ENCODE measurements at places on chromosomes 11 and 22.

- DNase-seq = no peak
Observed at GRCh38 chr11:118443590-118444218, 7.4 kb downstream of the KMT2A start.

DNA sequence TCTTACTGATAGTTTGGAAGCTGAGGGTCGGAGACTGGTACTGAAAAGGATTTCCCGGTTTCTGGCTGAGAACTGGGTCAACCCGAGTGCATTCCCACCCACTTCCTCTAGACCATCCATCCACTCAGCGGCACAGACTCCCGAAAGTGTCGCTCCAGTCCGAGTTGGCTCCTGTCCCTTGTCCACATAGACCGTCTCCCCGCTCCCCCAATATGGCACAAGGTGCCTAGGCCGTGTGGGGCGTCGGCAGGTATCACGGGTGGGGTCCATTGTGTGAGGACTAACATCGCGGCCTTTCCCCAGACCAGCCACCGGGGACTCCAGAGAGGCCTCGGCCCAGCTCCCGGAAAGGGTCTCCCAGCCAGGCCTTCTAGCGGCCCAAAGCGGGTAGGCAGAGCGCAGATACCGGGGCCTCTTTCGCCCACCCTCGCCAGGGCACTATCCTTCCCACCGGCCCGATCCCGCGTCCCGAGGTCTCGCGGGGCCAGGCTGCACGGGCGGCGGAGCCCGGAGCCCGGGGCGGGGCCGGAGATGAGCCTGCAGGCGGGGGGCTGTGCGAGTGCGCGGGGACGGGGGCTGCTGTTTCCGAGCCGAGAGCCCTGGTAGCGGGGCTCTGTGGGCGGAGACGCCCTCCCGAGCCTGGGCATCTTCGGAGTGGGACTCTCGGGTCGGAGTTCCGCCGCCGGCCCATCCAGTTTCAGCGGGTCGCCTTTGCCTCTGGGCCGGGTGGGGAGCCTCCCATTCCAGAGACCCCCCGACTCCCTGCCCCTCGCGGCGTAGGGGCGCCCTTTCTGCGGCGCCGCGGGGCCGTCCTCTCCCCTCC lies 21.1 kb downstream of the SERPINH1 start:
- DNase-seq = no peak

DNA sequence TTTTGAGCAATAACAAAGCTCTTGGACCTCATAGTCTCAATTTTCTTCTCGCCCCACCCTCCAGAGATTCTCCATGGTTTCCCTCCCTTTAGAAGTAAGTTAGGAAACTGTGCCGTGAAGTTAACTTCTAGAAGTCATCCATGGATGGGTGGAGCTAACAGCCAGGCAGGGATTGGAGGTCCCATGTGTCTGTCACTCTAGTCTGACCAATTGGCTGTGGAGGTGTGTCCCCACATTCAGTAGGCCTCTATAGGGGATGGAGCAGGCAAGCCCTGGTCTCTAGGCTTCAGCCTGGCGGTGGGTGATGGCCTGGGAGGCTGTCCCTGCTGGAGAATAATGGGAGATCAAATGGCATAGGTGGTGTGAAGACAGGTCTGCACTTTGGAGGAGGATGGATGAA lies 50.7 kb downstream of the TP53I11 start:
- peak; percentile 39 for DNase-seq

DNA sequence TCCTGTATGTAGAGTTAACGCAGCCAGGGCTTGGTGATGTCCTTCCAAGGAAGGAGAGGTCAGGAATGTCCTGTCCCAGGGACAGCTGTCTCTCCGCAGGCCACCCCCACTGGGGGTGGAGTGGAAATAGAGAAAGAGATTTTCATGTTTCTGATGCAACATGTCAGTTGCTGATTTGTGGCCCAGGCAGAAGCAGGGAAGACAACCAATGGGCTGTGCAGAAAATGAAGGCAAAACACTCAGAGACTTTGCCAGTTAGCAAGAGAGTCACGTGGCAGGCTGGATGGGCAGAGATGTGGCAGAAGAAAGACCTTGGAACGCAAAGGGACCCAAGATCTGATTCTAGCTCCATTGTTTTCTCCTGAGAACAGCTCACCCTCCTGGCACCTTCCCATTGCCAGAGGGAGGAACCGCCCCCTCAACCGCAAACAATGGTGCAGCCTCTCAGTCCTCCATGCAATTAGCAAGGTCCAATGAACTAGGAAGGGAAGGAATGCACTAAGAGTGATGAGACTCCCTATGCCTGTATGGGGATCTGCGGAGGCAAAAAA lies 71.0 kb downstream of the SYN3 start:
- DNase-seq = no peak

- DNase-seq = no peak
Observed at GRCh38 chr11:112655371-112655770, 305.8 kb upstream of the NCAM1 start.

DNA sequence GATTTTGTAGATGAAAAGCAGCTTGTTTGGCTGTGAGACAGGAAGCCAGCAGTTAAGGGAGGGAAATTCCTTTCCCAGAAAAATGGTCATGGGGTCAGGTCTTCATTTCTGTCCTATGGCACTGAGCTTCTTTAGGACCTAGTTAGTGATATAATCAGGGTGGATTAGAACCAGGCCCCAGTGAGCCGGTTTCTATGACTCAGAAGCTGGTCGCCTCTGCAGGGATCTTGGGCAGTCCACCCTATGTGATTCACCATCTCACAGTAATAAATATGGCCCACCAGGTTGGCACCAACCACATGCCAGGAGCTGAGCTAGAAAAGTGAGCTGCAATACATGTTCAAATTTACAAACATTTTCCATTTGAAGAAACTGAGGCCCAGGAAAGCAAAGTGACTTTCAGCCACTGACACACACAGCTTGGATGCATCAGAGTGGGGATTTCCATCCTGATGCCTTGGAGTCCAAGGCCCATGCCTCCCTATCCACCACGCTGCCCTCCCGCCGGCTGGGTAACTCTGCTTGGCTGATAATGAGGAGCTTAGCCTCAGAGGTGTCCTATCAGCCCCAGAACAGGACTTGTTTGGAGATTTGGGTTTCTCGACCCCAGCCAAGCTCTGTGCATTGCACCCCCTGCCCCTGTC lies 42.0 kb downstream of the CD82 start:
- DNase-seq = no peak

DNA sequence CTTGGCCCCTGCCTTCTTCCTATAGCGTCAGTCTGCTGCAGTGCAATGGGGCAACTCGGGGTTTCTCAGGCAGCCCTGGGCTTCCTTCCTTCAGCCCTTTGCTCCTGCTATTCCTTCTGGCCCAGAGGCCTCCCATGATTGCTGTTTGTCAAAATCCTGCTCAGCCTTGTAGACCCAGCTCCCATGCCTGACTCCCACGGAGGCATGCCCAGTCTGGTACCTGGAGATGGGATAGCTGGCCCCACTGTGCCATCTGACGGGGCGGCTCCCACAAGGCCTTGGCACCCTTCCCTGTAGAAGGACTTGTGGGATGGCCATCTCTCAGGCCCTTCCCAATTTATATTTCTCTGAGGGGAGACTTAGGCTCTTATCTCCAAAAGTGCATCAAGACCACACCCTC lies 590 bp upstream of the CD6 start:
- DNase-seq = no peak

DNA sequence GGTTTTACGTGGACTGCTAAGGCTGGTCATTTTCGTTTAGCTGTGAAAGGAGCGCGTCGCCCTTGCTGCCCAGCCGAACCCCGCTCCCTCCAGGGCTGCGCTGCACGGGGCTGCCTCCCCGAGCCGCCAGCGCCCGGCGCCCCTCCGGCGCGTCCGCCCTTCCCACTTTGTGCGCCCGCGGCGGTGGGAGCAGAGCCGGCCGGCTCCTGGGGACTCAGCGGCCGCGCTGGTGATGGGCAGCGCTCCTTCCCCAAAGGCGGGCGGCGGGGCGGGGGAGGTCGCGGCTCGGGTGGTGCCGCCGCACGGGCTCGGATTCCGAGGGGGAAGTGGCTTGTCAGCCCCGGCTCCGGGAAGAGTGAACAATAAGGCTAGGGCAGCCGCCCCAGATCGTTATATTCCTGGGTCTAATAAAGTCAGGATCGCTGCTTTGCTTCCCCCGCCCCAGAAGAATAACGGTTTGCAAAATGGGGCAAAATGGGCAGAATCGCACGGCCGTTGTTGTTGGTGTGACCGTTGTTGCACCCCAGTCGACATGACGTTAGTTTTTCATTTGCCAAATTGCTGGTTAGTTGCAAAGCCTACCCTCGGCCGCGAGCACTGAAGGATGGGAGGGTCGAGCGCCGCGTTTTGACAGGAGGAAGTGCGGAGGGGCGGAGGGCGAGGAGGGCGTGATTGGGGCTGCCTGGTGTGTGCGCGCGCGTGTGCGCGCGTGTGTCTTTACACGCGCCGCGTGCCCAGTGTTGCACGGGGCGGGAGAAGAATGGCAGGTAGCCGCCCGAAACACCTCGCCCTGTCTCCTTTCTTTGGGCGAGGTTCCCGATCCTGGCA lies 745 bp downstream of the NCAM1 start:
- DNase-seq = no peak
